Activated T-helper 1 cell treated with anti-CD3 and anti-CD28 coated beads, Interleukin-12 subunit alpha, Interleukin-12 subunit beta, Interleukin-2, Interleukin-4 antibody, amounts not matched to agents 30 ng/mL and 10 ng/mL and 1 ng/mL, durations not matched to agents 14 hours and 24 hours and 36 hours (primary cell): ENCODE measurements at places on chromosomes 1 and 21. TPM values are rescaled to one million over a fixed set of nuclear protein-coding genes. Genes with fewer than 3 reads are reported as not detected.
A peak's percentile ranks its signal among the peaks of the same experiment; 100 is the strongest.

GRCh38 chr1:221141606-221142285 is 262.5 kb downstream of the HLX start:
- H3K27ac ChIP-seq = no peak overlapping the region
- H3K36me3 ChIP-seq = no peaks in the 10 kb centered on the region
- no peak overlapping the region for H3K4me3 ChIP-seq
- no peaks in the 10 kb centered on the region for H3K4me1 ChIP-seq
- no peaks in the 10 kb centered on the region for H3K27me3 ChIP-seq
- DNase-seq = no peak

DNA sequence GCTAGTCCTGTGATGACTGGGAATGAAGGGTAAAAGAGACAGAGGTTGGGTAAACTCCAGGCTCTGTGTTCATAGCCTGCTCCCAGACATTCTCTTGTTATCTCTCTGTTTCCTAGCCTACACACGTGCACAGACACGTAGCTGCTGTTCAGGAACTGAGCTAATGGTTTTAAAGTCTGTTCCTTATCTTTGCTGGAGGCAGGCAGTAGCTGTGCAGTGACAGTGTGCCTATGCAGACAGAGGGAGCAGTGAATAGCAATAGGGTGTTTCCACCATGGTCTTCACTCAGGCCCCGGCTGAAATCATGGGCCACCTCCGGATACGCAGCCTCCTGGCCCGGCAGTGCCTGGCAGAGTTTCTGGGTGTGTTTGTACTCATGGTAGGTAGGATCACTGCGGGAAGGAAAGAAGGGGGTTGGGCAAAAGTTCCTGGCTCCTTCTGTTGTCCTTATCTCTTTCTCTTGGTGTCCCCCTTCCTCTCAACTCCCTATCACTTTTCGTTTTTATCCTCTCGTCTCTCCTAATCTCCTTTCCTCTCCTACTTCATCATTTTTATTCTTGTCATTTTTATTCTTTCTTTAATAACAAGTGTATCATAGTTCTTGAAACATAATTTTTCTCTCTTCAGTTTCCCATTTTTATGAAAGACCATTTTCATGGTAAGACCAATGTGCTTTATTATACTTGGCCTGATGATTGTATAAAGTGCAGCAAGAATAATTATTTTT is at the start of gene AQP10:
Gene AQP10, plus strand, starts transcription at position 212 of the 727 bp plus-strand sequence. Its CDS starts 63 bp downstream, at position 275.
- H3K27me3 ChIP-seq = peaks cover 34% of the 10 kb centered on the region
- H3K4me3 ChIP-seq = no peak within 1 kb of the TSS
- H3K36me3 ChIP-seq = no peaks in the 10 kb centered on the region
- DNase-seq = no peak
- peaks cover 4% of the 10 kb centered on the region for H3K4me1 ChIP-seq
- H3K27ac ChIP-seq = no peak within 1 kb of the TSS

- DNase-seq = no peak
- no peaks in the 10 kb centered on the region for H3K27me3 ChIP-seq
- no peak overlapping the region for H3K4me3 ChIP-seq
- no peak overlapping the region for H3K27ac ChIP-seq
- peaks cover 9% of the 10 kb centered on the region for H3K4me1 ChIP-seq
Observed at GRCh38 chr1:100972185-100972584, 53.4 kb downstream of the DPH5 start.

- no peak overlapping the region for H3K27ac ChIP-seq
- H3K4me3 ChIP-seq = no peak overlapping the region
- H3K4me1 ChIP-seq = no peaks in the 10 kb centered on the region
- peaks cover 36% of the 10 kb centered on the region for H3K27me3 ChIP-seq
- H3K36me3 ChIP-seq = no peaks in the 10 kb centered on the region
Observed at GRCh38 chr1:242522996-242523718, 1.3 kb downstream of the PLD5 start.

Gene MROH7
- not detected in 2 replicates for total RNA-seq

DNA sequence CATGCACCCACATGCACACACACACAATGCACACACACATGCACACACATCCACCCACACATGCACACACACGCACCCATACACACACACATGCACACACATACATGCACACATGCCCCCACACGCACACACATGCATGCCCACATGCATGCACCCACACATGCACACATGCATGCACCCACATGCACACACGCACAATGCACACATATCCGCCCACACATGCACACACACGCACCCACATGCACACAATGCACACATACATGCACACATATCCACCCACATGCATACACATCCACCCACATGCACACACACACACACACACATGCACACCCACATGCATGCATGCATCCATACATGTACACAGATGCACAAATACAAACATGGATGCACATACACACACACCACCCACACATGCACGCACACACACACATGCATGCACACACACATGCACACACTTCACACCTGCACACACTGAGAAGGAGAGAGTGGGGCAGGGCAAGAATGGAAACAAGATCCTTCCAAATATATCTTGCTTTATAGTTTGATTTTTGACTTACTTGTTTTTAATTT is 123.2 kb downstream of the NPHP4 start:
- no peak for DNase-seq
- no peaks in the 10 kb centered on the region for H3K4me1 ChIP-seq
- H3K27ac ChIP-seq = no peak overlapping the region
- H3K4me3 ChIP-seq = no peak overlapping the region

Gene AMY1A
- total RNA-seq = not detected in 2 replicates

DNA sequence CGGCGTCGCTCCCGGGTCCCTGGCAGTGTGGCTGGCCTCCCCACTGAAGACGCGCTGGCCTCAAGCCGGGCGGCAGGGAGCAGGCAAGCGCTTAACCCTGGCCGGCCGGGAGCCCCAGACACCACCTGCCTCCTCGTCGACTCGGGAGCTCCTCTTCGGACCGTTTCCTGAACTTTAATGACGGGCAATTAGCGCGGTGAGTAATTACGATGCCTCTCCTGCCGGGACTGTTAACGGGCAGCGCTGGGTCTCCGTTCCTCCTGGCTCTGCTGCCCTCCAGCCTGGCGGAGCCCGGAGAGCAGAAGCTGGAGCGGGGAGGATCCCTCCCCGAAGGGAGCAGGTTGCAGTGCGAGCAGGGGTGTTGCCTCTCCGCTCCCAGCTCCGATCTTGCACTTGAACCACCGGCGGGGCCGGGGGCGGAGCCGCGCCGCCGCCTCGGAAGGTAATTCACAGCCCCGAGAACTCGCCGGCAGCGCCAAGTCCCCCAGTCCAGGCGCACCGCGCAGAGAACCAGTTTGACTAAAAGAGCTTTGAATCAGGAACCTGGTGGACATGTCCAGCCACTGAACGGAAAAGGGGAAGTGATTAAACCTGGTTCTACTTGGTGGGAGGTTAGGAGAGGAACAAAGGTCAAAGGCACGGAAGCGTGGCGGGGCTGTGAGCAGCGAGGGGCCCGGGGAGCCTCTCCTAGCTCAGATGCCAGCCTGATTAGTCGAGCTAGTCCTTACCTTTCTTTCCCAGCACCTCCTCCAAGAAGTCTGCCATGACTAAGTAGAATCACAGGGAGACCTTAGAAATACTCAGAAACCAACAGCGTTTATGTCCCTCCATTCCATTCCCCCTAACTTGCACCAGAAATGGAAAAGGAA is 18.3 kb upstream of the PLEKHA6 start:
- H3K27me3 ChIP-seq = peaks cover 39% of the 10 kb centered on the region
- peaks cover 8% of the 10 kb centered on the region for H3K4me1 ChIP-seq
- no peaks in the 10 kb centered on the region for H3K36me3 ChIP-seq
- DNase-seq = peak; percentile 25
- H3K4me3 ChIP-seq = peak overlapping the region; percentile 82
- H3K27ac ChIP-seq = no peak overlapping the region

DNA sequence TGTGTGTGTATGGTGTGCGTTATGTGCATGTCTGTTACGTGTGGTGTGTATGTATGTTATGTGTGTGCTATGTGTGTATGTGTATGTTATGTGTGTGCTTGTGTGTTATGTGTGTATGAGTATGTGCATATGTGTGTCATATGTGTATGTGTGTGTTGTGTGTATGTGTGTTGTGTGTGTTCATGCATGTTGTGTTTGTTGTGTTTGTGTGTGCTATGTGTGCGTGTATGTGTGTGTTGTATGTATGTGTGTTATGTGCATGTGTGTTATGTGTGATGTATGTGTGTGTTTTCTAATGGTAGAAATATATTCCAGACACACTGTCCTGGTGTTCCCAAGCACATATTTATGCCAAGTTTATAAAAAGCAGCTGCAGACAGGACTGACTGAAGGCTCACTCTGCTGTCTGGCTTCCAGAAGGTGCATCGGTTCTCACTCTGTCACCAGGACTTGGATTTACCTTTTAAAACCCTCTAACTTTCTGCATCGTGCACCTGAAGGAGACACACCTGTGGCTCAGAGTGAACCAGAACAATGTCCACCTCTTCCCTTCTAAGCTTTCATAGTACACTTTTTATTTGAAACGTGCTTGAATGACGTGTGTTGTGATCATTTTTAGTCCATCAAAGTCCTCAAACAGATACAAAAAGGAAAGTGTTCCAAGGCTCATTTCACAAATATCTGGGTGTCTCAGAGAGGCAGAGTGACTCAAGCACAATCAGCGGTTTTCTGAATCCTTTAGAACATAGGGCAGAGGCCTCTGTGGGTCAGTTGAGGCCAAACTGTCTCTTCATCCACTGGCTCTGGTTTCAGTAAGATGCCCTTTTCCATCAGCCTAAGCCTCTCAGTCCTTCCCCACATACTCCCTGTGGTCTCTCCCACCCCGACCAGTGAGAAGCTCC is 49.9 kb downstream of the TOMM20 start:
- H3K27ac ChIP-seq = no peak overlapping the region
- no peak for DNase-seq
- H3K4me1 ChIP-seq = peaks cover 37% of the 10 kb centered on the region
- H3K27me3 ChIP-seq = no peaks in the 10 kb centered on the region
- no peak overlapping the region for H3K4me3 ChIP-seq
- peaks cover 6% of the 10 kb centered on the region for H3K36me3 ChIP-seq

- H3K36me3 ChIP-seq = peaks cover 54% of the 10 kb centered on the region
- H3K4me3 ChIP-seq = no peak overlapping the region
- no peaks in the 10 kb centered on the region for H3K27me3 ChIP-seq
- H3K4me1 ChIP-seq = peaks cover 29% of the 10 kb centered on the region
- no peak for DNase-seq
Observed at GRCh38 chr1:45607404-45608074, 16.3 kb downstream of the CCDC17 start.

Gene SELP
- total RNA-seq = 0.13 TPM in 1 of 2 replicates, not detected in the other

DNA sequence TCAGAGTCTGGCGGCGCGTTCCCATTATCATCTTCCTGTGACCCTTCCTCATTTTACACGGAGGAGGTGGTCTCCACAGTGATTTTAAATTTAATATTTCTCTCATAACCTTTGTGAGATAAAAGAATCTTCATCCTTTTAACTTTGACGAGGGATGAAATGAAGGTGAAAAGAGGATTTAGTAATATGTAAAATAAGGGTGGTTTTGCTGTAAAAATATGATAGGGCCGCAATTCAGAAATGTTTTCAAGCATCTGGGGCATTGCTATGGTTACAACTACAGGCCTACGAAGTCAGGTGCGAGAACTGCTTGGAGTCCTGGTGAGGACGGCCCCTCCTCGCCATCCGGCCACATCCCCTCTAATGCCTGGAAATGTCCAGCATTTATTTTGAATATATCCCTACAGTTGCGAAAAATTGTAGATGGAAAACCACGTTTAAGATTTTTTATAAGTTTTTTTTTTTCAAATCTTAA is 422 bp upstream of the RSBN1 start:
- H3K4me1 ChIP-seq = peaks cover 34% of the 10 kb centered on the region
- peaks cover 16% of the 10 kb centered on the region for H3K36me3 ChIP-seq
- H3K27ac ChIP-seq = peak overlapping the region; percentile 96
- DNase-seq = no peak
- H3K4me3 ChIP-seq = peak overlapping the region; percentile 96
- H3K27me3 ChIP-seq = no peaks in the 10 kb centered on the region

- H3K4me1 ChIP-seq = peaks cover 28% of the 10 kb centered on the region
- H3K36me3 ChIP-seq = no peaks in the 10 kb centered on the region
- H3K27me3 ChIP-seq = peaks cover 74% of the 10 kb centered on the region
- DNase-seq = peak; percentile 14
- H3K4me3 ChIP-seq = peak within 1 kb of the TSS; percentile 76
Observed at GRCh38 chr1:224615861-224616755, at the start of gene CNIH3. Gene CNIH3 (plus strand): TSS chr1:224616317. CDS start chr1:224617175, 858 bp downstream.

Gene SERPINC1
- total RNA-seq = 0.26 TPM in 1 of 2 replicates, not detected in the other

DNA sequence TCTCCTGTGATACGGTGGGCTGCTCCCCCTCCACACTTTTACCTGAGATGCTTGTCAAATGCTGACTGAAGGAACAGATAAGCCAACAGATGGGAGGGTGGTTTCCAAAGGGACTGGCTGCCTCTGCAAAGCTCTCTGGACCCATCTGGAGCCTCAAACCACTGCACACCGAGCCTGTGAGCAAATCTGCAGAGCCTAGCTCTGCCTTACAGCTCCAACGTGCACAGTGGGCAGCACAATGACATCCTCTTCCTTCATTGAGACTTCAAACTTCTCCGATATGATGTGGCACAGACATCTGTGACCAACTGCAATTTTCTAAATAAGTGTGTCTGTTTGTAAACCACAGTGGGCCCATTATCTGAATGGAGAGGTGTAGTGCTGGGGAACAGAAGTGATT is 26.2 kb upstream of the KNCN start:
- peak overlapping the region; percentile 21 for H3K27ac ChIP-seq
- H3K4me3 ChIP-seq = no peak overlapping the region
- DNase-seq = no peak
- H3K4me1 ChIP-seq = peaks cover 50% of the 10 kb centered on the region
- H3K36me3 ChIP-seq = peaks cover 55% of the 10 kb centered on the region

DNA sequence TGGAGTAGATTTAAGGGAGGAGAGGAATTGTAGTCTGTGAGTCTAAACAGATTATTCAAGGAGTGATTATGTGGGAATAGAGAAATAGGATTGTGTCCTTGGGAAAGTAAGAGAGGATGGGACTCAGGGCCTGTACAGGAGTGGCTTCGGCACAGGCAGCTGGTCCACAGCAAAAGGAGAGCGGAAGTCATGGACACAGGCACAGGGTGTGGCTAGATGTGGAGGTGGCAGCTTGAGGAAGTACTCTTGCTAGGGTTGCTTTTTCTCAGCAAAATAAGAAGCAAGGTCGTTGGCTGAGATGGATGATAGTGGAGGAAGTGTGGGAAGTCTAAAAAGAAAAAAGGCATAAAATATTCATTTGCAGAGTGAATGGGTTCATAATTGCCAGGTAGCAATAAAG is 18.5 kb upstream of the ZNF648 start:
- no peak overlapping the region for H3K27ac ChIP-seq
- no peaks in the 10 kb centered on the region for H3K36me3 ChIP-seq
- no peak overlapping the region for H3K4me3 ChIP-seq
- H3K27me3 ChIP-seq = peaks cover 7% of the 10 kb centered on the region
- peaks cover 8% of the 10 kb centered on the region for H3K4me1 ChIP-seq

Gene CEP85
- total RNA-seq = 37.0 and 37.1 TPM in 2 replicates
